T-helper 1 cell (primary cell): ENCODE measurements at places on chromosomes 16 and 17.

- DNase-seq: no peak
Observed at GRCh38 chr16:58859958-58860669, 126.0 kb upstream of the GOT2 start.

DNA sequence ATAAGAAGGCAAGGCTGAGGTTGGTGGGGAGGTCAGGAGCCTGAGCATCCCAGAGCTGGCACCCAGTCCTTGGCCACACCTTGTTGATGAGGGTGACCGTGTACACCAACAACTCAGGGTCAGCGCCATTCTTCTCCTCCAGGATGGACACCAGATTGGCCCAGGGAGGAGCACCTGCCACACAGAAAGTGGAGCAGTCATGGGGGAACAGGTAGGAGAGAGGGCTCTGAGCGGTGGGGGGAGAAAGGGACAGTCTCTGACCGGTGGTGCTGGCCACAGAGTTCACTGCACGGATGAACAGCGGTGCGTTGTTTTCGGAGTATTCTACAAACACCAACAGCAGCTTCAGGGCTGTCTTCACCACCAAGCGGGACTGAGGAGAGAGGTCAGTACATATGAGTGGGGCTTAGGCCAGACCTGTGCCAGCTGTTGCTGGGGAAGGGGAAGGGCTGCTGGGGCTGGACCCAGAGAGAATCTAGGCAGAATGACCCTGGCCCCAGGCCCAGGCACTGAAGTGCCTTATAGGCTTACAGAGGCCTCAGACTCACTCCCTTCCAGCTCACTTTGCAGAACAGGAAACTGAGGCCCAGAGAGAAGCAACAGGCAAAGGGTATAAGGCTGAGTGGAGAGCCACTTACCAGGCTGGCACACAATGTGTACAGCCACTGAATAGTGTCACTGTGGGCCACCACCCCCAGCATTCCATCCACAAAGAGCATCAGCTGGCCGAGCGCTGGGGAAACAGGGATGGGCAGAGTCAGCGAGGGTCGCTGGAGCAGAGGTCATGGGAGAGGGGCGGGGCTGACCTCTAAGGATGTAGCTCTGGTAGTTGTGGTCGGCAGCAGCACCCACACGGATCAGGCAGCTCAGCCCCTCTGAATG, 9.6 kb downstream of the FHOD1 start:
- no peak for DNase-seq

DNA sequence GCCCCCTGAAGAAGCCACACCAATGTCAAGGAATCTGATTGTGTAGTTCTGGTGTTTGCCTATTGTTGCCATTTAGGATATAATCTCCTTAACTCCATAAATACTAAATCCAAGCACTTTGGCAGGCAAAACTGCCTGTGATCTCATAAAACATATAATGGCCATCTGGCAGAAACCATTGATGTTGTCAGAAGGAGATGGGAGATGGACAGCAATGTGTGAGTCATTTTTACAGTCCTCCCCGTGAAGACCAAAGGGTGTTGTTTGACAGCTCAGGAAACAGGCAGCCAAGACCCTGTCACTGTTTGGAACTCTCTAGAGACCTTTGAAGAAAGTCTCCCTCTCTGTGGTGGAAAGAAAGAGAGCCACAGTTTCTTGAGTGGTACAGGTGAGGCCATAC, 454.1 kb downstream of the HS3ST3B1 start:
- no peak for DNase-seq

DNA sequence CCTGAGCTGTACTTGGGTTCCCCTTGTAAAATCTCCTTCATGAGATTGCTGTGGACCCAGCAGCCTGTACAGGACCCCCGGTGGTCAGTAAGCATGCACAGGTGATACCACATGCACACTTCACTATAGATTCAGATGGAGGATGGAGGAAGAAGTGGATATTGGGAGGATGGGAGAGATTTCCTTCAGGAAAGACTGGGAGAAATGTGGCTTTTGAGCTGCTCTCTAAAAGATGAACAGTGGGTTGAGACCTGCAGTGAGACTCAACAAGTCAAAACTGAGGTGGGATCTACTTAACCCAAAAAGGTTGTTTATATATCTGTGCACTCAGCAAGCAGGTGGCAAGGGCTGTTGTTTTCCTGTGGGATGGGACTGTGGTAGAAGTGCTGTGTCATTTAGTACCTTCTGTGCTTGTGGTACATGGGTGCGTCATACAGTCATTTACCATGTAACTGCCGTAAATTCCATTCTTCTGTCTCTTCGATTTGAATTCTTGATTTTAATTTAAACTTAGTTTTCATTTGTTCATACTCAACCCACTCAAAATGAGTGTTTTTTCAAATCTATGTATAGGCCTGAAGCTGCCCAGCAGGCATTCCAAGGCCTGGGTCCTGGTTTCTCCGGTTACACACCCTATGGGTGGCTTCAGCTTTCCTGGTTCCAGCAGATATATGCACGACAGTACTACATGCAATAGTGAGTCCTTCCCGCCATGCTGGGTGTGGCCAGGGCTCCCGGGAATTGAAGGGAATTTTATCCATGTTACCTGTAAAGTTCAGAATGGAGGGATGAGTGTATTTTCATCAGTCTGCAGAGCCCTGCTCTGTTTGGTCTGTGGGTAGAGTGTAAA, 6.9 kb downstream of the HERPUD1 start:
- DNase-seq: no peak
